ENCODE measurements at places on chromosomes 7 and 10. TPM values are rescaled to one million over a fixed set of nuclear protein-coding genes. Genes with fewer than 3 reads are reported as not detected.
A peak's percentile ranks its signal among the peaks of the same experiment; 100 is the strongest.

The HGF gene
- total RNA-seq = not detected

DNA sequence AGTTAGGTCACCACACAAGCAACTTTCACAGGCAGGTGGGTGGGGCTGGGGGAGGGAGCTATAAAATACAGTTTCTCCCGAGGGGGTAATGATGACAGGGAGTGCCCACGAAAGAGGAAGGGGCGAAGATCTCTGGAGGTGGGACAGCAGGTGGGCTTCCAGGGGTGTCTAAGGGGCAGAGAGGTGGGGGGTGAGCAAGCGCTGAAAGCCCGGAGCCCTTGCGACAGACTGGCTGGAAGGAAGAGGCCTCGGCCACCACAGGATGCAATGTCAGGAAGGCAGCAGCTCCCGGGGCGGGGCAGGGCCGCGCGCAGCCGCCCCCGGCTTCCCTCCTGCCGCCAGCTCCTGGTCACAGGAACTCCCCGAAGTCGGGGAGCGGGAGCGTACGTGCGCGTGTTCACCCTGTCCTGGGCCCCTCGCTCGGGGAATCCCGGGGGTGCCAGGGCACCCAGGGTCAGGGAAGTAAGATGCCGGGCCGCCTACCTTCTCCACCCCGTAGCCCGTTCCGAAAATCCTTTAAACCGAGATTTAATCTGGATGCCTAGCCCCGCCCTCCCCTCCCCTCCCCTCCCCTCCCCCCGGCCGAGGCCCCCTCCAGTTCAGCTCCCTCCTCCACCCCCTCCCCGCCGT lies 105.2 kb upstream of the PPIF start:
- peak; percentile 71 for DNase-seq
- peak overlapping the region; percentile 76 for H3K4me3 ChIP-seq
- H3K27me3 ChIP-seq = no peaks in the 10 kb centered on the region
- H3K27ac ChIP-seq = peak overlapping the region; percentile 85
- peaks cover 16% of the 10 kb centered on the region for H3K36me3 ChIP-seq
- H3K4me1 ChIP-seq = peaks cover 54% of the 10 kb centered on the region

DNA sequence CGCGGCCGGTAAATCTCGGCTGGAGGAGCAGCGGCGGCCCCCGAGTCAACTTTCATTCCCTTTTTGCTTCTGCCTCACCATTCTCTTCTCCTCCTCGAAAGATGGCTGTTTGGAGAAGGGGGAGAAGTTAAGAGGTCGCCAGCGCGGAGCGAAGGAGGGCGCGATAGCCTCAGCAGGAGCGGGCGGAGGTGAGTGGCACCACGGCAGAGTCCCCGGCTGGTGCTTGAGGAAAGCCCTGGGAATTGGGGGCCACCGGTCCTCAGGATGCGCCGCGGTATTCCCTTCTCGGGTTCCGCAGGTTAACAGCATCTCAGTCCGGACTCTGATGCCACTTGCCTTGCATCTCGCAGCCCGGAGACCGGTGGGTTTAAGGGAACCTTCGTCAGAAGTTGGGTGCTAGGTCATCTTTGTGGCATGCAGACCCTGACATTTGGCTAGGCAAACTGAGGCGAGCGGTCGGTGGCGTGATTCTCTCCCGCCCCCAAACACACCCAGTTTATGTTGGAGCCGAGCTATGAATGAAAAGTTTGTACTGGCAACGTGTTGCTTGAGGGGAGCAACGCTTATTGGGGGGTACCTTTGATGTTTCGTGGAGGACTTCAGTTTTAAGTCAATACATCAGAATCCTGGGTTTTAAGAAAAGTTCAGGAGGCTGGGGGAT lies 59.5 kb upstream of the PRPS1L1 start:
- H3K36me3 ChIP-seq = no peaks in the 10 kb centered on the region
- H3K4me1 ChIP-seq = peaks cover 7% of the 10 kb centered on the region
- no peak for DNase-seq
- peaks cover 52% of the 10 kb centered on the region for H3K27me3 ChIP-seq
- peak overlapping the region; percentile 57 for H3K4me3 ChIP-seq

DNA sequence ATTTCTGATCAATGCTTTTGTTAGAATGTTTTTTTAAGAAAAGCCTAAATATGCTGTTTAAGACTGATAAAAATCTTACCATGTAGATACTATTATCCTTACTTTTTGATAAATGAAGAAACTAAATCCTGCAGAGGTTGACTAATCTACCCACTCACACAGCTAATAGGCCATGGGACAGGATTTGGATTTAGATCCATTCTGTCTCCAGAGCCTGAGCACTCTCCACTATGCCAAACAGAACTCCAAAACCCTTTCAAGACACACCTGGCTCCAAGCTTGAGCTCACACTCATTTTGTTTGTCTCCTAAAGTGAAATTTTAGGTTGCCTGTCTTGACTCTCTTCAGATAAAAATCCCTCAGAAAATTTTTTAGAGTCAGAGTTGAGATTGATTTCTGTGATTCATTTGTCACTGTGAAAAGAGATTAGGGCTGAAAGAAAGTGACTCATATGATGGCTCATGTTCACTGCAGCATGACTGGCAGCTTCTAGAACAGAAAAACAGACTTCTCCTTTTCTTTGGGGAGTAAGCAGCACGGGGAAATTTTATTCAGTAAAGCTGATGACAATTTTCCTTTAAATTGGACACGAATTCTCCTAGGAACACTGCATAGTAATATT lies 132.3 kb upstream of the POT1 start:
- H3K4me3 ChIP-seq = no peak overlapping the region
- H3K4me1 ChIP-seq = no peaks in the 10 kb centered on the region
- no peak for DNase-seq

DNA sequence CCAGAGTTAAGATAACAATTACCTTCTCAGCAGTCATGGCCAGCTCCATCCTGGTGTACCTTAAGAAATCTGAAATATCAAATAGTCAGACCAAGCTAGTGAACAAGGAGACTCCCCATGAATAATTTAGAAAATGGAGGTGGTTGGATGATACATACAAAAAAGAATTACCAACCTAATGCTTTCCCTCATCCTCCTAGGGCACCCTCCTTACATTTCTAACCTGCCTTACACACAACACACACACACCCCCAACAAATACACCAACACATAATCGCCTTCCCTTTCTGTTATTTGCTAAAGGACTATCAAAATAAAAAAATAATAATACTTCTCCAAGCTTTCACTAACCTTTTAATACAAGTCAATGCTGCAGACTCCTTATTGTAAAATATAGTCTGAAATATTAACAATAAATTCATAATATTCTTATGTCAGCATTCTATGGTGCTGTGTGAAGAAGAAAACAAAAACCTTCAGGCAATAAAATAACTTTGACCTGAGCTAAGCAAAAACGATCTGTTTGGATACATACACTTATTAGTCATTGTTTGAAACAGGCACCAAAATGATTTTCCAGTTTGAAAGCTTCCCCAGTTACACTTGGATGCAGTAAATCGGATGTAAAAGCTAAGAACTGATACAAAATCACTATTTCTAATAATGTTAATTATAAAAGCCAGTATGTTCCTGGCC lies 3.4 kb downstream of the TWIST1 start:
- peaks cover 4% of the 10 kb centered on the region for H3K4me1 ChIP-seq
- H3K36me3 ChIP-seq = peaks cover 3% of the 10 kb centered on the region
- DNase-seq = no peak
- no peak overlapping the region for H3K27ac ChIP-seq
- no peak overlapping the region for H3K4me3 ChIP-seq

The CCL26 gene
- not detected for total RNA-seq

All from activated CD8-positive, alpha-beta memory T cell treated with anti-CD3 and anti-CD28 coated beads, Interleukin-2, amount 10 ng/mL, durations not matched to agents 7 days and 5 days (primary cell).